ENCODE measurements at places on chromosomes 7 and 10. TPM values are rescaled to one million over a fixed set of nuclear protein-coding genes. Genes with fewer than 3 reads are reported as not detected.

Gene RBAK
- total RNA-seq, result 7.0 TPM

Gene CC2D2B
- total RNA-seq, result not detected

Gene LEP
- not detected for total RNA-seq

Gene SCIN
- 14.7 TPM for total RNA-seq

Gene PRKG1
- 2.6 TPM for total RNA-seq

Gene EGFR
- 67.2 TPM for total RNA-seq

Gene MBLAC1
- 3.5 TPM for total RNA-seq

Gene MSMB
- total RNA-seq, result not detected

Gene NKX2-3
- total RNA-seq, result not detected

Gene CYP2C19
- not detected for total RNA-seq

Gene NIPSNAP2
- total RNA-seq, result 66.3 TPM

Gene PLPP4
- total RNA-seq, result 5.3 TPM

DNA sequence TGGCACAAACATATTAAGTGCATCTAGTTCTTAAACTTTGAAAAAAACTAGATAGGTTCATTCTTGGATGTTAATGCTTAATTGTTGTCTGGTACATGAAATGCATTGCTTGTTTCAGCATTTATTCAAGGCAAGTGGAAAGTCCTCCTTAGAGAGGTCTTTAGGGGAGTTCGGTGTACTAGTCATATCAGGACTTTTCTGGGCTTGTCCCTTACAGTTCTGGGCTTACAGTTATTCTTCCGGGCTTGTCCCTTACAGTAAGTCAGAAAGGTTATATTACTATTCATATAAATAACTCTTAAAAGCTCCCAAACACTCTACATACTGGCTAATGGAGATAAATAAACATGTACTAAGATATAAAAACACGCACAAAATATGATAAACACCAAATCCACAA is 61.6 kb upstream of the MRLN start:
- DNase-seq, result no peak

GRCh38 chr10:19209319-19209718 is 160.7 kb downstream of the MALRD1 start:
- no peak for DNase-seq

DNA sequence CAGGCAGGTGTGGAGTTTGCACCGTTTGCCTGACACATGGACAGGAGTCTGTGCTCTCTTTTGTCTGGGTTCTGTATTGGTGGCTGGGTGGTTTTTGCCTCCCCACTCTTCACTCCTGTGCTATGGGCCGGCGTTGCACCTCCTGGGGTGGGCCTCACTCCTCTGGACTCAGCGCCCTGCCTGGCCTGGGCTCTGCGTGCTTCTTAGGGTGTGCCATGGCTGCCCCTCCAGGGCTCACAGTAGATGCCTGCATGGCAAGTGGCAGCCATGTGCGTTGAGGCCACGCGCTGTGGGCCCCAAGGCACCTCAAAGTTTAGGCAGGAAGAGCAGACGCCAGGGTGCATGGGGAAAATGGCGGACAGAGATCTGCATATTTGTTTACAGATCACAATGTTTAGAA is 319.8 kb downstream of the ADARB2 start:
- DNase-seq, result no peak

DNA sequence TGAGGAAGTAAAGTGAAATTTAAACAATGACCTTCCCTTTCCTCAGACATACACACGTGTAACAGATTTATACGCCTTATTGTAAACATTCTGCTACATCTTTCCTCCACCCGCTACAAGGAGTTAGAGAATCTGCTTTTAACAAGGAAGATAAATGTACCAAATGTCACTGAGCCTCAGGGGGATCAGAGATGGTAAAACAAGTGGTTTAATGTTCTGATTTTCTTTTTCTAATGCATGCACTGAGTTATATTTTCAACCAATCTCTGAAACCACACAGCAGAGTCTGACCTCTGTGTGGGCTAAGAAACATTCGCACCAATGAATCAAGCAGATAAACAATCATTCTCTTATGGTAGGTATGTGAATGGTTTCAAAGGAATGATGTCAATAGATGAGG is 599.5 kb downstream of the ARL4A start:
- no peak for DNase-seq

DNA sequence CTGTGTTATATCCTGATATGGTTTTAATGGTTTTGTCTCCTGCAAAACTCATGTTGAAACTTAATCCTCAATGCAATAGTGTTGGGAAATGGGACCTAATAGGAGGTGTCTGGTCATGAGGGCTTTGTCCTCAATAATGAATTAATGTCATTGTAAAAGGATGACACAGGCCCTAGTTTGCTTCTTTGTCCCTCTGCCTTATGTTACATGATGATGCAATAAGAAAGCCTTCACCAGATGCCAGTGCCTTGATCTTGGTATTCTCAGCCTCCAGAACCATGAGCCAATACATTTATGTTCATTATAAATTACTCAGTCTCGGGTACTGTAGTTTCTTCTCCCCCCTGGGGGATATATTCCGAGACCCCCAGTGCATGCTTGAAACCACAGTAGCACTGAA is 1247.4 kb upstream of the SORCS1 start:
- DNase-seq, result no peak

- no peak for DNase-seq
Observed at GRCh38 chr10:131882151-131882550, 18.7 kb upstream of the PPP2R2D start.

DNA sequence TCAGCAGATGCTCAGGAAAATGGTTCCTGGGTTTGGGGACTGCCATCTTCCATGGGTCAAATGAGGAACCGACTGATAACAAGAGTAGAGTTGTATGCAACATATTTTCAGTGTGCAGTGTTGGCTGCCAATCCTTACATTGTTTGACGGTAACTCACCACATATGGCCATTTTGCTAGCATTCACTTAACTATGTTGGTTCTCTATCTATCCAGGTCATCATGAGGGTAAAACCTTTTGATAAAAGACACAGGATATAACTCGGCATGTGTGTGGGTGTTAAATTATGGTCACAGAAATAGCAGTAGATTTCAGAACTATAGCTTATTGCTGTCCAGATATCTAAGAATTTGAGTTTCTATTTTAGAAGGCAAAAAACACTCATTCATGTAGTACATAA is 140.7 kb upstream of the AOAH start:
- DNase-seq, result no peak

DNA sequence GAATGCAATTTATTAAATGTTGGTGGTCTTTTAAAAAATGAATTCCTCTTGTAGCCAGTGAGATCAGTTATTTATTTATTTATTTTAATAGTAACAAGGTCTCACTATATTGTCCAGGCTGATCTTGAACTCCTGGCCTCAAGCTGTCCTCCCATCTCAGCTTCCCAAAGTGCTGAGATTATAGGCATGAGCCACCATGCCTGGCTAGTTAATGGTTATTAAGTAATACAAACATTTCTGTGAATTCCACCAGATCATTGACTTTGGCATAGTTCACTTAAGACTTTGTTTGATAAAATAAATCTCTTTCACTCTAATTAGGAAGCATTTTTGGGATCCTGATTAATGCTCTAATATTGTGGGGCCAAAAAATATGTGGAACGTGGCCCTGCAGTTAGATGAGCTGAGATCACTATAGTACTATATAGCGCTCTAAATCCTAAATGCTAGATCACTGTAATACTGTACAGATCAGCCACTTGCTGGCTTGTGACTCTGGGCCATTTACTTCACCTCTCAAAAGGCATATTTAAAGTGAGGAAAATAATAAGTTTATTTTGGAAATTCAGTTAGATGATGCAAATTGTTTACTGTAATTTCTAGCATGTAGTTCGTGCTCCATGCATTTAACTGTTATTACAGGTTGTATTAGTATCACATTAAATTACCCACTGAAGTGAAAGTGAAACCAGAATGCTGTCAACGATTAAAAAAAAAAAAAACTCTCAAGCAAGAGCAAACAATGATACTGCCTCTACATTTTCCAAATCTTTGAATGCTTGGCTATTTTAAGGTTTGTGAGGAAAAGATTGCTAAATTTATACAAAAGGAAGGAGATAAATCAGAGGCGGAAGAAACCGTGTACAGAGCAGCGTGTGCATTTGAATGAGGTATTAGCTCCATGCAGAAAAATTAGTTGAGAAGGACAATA is 15.9 kb upstream of the FAS start:
- DNase-seq, result no peak

DNA sequence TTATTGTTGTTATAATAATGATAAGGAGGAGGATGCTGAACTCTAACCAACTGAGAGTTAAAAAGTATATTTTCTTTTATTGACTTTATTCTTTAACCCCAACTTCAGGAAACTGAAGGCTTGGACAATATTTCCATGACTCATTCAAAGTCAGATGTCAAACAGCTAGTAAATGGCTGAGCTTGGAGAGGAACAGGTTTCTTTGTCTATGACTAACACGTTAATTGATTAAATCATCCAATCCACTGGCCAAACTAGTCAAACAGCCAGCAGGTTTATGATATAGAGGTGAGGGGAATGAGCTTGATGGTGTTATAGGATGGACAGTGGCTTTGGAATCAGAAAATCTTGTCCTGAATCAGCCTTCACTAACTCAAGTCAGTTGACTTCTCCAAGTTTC is 119.1 kb upstream of the WDR11 start:
- peak; percentile 9 for DNase-seq

GRCh38 chr10:46546591-46547540 is 9.6 kb downstream of the GPRIN2 start:
- no peak for DNase-seq

DNA sequence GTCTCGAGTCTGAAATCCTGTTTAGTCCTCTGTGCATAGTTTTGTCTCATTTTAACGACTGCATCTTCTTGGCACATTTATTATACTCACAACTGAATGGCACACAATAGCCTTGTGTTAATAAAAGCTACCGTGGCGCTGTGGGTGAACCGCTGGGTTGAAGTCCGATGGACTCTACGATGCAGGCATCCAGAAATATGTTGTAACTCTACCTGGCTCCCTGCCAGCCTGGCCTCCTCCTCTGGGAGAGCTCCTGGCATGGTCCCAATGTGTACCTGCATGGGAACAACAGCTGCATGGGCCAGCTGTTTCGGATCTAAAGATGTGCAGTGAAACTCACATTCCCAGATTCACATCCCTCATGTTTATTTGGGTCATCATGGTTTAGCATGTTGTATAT is 3.7 kb upstream of the DPYSL4 start:
- no peak for DNase-seq

DNA sequence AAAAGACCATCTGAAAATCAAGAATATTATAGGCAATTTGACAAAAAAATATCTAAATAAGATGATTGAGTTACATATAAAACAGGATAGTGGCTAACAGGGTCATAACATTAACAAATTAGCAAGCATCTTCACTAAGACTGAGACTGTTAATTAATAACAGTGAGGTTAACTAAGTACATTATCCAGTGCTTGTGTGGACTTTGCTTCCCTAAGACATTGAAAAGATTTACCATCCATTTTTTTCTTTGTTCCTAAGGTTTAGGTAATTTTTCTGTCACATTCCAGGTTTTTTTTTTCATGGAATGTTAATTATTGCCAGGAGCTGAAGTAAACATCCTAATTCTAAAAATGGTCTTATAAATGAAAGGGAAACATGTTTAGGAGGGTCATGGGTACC is 227.6 kb downstream of the ANKRD7 start:
- no peak for DNase-seq

DNA sequence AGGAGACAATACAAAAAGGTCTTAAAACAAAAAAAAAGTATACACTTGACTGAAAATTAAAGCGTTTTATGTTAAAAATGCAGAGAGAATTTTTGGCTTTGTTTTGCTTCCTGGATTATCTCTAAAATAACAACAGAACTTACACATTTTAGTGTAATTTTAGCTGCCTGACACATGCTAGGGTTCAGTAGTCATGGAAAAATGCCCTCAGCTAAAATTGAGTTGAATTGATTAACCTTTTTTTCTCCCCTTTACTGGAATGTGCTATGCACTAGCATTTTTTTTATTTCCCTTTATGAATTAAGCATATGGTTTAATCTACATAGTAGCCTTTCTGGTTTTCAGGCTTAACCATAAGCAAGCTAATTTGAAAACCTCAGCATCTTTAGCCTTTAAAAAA is 89.9 kb downstream of the ZNF277 start:
- no peak for DNase-seq

GRCh38 chr10:34098821-34099567 is 716.1 kb downstream of the PARD3 start:
- no peak for DNase-seq

- no peak for DNase-seq
Observed at GRCh38 chr7:19989906-19990305, 216.5 kb upstream of the TMEM196 start.

- no peak for DNase-seq
Observed at GRCh38 chr10:43060291-43060690, 16.6 kb upstream of the RET start.

DNA sequence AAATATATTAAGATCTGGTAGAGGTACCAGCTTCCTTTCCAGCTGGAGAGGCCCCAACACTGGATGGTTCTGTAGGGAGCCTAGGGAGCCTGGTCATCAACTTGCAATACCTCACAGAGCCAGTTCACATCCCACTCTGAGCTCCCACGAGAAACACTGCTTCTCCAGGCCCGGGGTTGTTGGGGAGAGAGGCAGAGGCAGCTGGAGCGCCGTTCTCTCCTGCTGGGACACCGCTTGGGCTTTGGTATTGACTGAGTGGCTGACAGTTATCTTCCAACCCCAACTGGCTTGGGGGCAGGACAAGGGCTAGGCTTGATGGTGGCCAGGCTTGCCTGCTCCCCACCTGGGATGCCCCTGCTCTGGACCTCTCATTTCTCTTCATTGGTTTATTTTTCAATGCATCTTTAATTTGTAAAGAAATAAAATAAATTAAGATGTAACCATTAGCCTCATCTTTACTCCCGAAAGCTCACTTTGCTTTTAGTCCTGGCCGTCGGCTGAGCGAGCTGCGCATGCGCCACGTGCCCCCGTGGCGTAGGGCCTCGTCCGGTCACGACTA is 10.0 kb upstream of the CHCHD1 start:
- no peak for DNase-seq

DNA sequence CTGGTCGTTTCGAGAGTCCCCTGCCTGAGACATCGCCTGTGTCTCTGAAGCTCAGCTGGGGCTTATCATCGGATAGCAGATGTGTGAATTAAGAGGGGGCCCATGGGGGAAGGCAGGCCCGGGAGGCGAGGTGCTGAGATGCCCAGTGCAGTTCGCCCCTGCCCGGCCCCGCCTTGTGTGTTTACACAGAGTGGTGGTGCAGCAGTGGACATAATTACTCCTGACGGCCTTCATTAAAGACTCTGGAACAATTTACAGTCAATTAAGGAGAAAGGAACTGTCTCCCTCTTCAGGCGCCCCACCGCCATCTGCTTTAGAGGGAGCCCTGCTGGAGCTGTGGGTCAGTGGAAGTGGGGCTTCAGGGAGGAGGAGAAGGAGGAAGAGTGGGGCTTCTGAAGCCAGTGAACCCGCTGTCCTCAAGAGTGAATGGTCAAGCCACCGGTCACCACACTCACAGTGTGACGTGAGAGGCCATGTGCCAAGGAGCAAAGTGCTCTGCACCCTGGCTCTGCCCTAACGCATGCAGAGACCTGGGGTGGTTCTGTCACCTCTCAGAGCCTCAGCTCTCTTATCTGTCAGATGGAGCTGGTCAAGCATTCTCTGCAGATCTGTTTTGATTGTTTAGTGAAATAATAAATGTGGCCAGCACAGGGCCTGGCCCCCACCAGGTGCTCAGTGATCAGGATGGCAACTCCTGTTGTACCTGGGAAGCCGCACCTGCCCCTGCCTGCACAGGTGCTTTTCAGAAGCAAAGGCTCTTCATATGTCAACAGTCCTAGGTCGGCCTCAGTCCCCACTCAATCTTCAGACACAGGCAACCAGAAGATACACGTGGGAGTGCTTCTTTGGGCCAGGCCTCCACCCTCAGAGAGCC is 65.6 kb downstream of the CDH23 start:
- no peak for DNase-seq

GRCh38 chr7:44066494-44067063 is 1.2 kb upstream of the PGAM2 start:
- no peak for DNase-seq

Data from kidney epithelial cell (primary cell).